GM19239 (cell line): ENCODE measurements at places on chromosomes 12 and 14.

GRCh38 chr14:44699391-44699790, 192.3 kb upstream of the FSCB start:
- no peak for DNase-seq

DNA sequence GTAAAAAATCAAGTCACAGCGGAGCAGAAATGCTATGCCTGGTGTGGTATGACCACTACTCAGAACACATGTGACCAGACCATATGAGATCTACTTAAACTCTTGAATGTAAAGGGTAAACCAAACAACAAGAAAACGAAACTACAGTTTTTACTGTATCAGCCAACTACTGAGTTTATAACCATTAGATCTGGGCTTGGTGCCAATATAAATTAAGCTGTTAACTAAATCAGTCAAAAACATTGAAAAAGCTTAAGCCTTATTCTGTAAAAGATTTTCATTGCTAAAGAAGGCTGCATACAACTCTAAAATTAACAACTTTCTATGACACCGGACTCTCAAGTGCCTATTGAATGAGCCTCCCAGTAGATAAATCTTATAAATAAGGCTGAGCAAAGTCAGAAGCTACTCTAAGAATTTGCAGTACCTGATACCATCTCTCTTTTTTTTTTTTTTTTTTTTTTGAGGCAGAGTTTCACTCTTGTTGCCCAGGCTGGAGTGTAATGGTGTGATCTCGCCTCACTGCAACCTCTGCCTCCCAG, 35.4 kb downstream of the SPTLC2 start:
- DNase-seq = peak; percentile 54

GRCh38 chr14:104588066-104588857, 8.7 kb downstream of the C14orf180 start:
- no peak for DNase-seq

DNA sequence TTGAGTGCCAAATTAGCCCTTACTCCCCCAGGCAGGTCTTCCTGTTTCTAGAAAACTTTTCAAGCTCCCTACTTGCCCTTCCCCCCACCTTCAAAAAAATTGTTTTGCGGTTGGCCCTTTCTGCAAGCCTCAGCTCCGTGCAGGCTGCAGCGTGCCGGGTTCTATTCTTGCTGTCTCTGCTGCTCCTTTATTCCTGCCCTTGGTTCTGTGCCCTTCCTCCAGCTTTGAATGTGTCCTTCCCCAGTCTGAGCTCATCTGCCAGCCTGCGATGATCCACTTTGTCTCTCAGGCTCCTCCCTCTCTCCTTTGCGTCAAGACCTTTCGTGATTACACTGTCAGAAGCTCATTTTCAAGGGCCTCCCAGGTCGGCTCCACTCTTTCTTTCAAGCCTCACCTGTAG, 98.6 kb downstream of the IRF2BPL start:
- no peak for DNase-seq

DNA sequence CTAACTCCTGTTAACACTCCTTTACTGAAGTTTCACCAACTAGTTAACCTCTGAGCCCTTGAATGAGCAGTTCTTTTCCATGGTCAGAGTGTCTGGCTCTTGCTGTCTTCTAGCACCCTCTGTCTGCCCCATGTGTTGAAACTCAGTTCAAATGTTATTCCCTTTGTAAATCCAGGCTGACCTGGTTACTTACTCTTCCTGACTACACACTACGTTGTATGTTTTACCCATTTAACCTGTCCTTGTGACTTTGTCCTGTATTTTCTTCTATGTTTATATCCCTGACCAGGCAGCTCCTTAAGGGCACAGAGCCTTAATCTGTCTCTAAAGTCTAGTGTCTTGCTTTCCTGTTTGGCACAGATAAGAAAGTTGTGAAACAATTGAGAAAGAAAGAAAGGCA, 389.0 kb upstream of the RPL10L start:
- DNase-seq = no peak

- no peak for DNase-seq
Measured at GRCh38 chr12:4762773-4763172, 42.6 kb downstream of the GALNT8 start.

GRCh38 chr12:100267603-100268281, 765 bp downstream of the SCYL2 start:
- DNase-seq = no peak

DNA sequence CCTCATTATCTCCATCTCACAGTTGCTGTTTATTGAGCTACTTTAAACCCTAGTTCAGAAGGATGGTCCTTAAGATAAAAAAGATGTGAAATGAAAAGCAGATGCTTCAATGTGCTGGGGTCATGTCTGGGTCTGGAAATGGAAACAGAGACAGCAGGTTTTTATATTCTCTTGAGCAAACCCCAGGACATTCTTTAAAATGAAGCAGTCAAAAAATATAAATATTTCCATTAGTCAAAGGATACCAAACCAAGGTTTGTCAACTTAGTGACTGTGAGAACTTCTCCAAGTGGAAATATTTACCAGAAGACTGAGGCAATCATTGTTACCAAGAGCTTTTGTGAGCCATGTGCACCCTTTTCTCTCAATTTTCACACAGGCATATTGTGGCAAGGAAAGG, 102.5 kb upstream of the DIO2 start:
- DNase-seq = no peak
